ENCODE measurements at places on chromosomes 2 and 18.

- peak; percentile 17 for DNase-seq
Observed at GRCh38 chr2:206275312-206276055, 1.0 kb downstream of the ZDBF2 start.

DNA sequence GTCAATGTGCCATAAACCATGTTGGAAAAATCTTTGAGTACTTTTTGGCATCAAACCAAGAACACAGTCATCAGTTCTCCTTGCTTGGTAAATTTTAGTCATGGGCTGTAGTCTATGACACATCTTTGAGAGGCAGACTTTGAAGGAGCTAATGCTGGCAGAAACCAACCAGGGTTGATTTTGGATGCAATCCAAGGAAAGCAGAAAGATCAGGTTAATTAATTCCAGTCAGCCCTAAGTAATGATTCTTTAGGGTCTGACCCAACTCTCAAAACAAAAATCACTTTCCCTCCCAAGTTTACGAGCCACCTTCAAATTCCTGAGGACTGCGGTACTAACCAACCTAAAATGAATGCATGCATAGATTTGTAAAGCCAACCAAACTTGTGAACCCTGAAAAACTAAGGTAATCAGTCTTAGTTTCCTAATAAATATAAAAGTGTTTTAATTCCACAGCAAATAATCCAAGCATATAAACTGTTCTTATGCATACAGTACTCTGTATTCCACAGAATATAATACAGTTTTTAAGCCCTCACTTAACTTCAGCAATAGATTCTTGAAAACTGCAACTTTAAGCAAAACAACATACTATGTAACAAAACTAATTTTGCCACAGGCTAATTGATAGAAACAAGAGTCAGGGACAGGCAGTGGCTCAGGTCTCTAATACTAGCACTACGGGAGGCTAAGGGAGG lies 22.0 kb downstream of the AP1S3 start:
- DNase-seq, result no peak

GRCh38 chr2:20447437-20448245 lies 767 bp downstream of the RHOB start:
- DNase-seq, result peak; percentile 64

DNA sequence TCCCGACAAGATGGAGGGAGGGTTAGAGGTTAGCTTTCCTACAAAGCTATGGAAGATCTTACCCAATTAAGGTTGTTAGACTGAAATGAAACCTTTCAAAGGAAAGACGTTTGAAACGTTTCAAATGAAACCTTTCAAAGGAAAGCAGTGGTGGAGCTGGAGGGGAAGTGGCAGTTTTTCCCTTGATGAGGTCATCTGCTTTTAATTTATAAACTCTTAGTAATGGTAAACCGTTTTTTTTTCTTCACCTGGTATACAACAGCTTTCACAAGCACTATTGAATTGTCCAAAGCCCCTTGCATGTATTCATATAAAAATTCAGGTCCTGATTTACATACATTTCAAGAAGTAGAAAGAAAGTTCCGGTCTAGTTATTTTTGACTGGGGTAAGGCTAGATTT lies 7.4 kb downstream of the PMAIP1 start:
- no peak for DNase-seq

- DNase-seq, result no peak
Observed at GRCh38 chr2:217785544-217786045, 217.2 kb downstream of the TNS1 start.

GRCh38 chr2:151437630-151438029 lies 27.9 kb downstream of the RIF1 start:
- no peak for DNase-seq

DNA sequence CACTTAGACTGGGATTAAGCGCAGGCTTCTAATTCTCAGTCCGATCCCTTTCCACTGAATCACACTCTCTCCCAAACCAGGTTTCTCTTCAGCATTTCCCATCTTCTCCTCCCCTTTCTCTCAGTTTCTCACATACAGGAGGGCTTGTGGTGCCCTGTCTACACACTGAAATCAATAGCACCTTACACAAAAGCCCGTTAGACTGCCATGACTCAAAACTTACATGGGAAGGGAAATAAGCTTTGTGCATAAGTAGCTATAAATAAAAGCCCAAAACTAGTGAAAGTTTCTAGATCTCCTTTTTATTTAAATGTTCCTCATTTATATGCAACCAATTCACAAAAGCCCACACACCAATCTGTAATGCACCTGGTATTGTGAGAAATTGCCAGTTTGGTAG lies 318.4 kb downstream of the TXNL1 start:
- no peak for DNase-seq

DNA sequence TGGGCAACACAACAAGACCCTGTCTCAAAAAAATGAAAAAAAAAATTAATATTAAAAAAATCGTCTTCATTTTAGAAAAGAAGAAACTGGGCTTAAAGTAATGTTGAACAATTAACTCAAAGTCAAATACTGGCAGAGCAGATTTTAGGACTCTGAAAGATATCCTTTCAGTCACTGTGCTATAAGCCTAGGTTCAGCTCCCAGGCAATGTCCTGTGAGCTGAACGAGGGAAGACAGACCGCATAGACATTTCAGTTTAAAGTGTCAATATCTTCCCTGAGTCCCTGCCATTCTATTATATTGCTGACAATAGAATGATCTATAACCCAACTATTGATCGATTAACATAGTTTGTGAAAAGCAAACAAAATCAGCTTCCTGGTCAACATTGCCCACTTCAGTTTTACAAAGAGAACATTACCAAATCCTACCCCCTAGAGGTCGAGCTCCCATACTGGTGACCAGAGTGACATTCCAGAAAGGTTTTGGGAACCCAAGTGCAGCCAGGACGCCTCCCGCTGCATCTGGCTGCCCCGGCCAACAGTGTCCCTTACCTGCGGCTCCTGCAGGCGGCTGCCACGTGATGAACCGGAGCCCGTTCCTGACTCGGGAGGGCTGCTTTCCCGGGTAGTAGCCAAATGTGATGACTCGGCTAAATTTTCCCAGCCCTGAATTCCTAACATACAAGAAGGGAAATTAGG lies 639 bp downstream of the MRO start:
- peak; percentile 27 for DNase-seq

GRCh38 chr2:168518555-168519066 lies 62.5 kb downstream of the CERS6 start:
- no peak for DNase-seq

DNA sequence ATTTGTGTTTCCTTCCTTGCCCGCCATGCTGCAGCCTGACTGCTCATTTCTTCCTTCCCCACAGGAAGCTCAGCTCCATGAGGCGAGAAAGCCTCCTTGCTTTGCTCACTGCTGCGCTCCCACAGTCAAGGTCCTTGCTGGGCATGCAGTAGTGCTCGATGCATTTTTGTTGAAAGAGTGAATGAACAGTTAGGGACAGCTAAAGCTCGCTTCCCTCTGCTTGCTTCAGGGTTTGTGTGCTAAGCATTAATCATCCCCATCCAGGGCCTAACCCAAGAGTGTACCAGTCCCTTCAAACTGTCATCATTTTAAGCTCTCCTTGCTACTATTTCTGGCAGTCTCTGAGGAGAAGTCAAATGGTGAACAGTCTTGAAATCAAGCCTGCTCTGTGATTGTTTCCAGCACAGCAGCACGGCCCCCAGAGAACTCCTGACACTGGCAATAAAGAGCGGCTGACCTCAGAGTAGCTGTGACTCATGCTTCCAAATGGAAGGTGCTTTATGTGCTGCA lies 171.7 kb upstream of the SOX11 start:
- DNase-seq, result peak; percentile 49

DNA sequence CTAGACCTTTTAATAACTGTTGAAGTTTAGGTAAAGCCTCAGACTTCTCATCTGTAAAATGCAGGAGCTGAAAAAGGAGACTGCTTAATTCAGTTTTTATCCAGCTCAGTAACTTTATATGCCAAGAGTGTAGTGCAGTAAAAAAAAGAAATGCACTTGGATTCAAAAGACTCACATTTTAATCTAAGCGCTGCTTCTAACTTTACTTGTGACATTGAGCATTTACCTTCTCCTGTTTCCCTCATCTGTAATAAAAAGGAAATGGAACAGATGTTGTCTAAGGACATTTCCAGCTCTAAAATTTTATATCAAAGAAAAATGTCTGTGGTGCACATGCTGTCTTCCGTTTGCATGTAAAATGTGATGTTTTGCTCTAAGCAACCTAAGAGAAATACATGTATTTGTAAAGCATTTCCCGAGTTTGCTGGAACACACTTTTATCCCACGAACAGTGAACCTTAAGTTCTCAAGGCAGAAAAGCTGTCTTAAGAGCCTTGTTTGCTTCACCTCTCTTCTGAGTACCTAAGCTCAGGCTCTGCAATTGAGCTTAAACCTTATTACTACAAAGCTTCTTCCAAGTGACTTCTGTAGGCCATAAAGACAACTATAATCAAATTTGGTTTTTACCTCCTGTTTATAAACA lies 24.2 kb upstream of the TANK start:
- no peak for DNase-seq

- DNase-seq, result no peak
Observed at GRCh38 chr18:6649421-6650126, 79.9 kb upstream of the ARHGAP28 start.

GRCh38 chr2:173866874-173867618 lies 98.1 kb downstream of the SP3 start:
- peak; percentile 18 for DNase-seq

DNA sequence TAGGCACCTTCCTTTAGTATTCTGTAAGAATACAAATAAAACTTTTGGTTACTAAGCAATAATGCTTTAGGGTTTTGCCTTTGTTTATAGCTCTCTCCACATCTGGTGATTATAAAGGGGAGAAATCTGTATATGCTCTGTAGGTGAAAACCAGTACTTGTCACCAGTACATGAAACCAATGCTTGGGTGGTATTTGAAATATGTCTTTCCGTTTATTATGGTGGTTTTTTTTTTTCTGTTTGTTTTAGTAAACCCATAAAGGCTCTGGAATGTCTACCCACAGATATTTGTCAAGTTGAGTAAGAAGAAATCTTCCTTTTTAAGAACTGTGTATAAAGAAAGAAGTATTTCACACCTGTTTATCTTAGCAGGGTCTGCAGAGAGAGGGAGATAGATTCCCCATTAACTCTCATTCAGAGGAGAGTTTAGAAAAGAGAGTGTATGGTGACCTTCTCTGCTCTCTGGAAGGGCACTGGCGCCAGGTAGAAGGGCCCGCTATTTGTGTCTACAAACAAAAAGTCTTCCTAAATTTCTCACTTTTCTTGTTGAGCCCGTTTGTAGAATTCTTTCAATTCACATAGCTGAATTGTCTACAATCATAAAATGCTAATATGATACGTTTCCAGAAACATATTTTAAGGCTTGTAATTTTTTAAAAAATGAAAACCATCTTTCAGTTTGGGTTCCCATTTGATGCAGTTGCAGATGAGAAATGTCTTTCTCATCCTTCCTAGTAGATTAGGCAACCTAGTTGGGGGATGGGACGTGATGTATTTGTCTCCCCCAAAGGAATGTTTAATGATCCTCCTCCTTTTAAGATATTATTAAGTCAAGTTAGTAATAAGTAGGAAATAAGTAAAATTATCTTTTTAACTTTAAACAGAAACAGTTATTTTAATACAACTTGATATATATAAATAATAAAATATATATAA lies 33.9 kb downstream of the MAP3K20 start:
- DNase-seq, result no peak

GRCh38 chr18:31325051-31325450 lies 7.1 kb downstream of the DSG1 start:
- no peak for DNase-seq

DNA sequence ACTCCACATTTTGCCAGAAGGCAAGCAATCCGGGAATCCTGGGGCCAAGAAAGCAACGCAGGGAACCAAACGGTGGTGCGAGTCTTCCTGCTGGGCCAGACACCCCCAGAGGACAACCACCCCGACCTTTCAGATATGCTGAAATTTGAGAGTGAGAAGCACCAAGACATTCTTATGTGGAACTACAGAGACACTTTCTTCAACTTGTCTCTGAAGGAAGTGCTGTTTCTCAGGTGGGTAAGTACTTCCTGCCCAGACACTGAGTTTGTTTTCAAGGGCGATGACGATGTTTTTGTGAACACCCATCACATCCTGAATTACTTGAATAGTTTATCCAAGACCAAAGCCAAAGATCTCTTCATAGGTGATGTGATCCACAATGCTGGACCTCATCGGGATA lies 26.8 kb downstream of the B3GNT2 start:
- DNase-seq, result no peak

DNA sequence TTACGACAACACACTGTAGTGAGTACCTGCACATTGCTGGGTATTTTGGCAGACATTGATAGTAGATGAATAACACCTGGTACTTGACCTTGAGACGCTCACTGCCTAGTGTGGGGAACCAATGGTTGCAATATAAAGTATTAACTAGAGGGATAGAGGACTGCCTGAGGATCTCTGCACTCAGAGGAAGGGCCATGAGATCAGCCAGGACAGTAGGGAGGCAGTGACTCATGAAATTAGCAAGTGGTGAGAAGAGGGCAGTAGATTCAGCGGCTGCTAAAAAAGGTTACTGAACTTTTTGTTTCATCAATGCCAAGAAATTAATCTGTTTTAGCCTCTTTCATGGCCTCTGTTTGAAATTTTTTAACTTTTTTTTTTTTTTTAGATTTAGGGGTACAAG lies 250.8 kb upstream of the TCF4 start:
- DNase-seq, result no peak

DNA sequence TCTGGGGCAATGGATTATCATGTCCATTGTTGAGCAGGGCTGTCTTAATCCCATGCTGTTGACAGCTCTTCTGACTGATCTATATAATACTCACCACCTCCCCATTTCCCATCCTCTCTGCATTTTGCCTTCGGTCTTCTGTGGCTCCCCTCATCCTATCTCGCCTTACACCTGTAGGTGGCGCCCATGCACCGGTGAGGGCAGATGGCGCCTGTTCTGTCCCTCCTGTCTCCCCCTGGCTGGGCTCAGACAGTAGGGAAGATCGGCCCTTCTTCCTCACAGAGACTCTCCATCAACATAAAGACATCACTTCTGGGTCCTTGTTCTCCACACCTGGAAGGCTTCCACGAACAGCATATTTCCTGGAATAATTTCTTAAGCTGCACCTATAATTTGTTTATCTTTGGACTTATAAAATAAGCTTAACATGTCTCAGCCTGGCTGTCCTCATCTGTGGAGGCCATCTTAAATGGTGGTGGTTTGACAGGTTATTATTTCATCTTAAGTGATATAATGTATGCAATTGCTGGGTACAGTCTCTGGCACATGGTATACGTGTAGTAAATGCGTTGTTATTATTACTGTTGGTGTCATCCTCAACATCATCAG lies 10.9 kb upstream of the CDH20 start:
- no peak for DNase-seq
